ENCODE measurements at places on chromosomes 12 and 14.
A peak's percentile ranks its signal among the peaks of the same experiment; 100 is the strongest.

GRCh38 chr12:130375296-130376287 is 37.9 kb downstream of the PIWIL1 start:
- no peak for DNase-seq

- no peak for DNase-seq
Measured at GRCh38 chr14:31582836-31583452, 21.7 kb downstream of the NUBPL start.

DNA sequence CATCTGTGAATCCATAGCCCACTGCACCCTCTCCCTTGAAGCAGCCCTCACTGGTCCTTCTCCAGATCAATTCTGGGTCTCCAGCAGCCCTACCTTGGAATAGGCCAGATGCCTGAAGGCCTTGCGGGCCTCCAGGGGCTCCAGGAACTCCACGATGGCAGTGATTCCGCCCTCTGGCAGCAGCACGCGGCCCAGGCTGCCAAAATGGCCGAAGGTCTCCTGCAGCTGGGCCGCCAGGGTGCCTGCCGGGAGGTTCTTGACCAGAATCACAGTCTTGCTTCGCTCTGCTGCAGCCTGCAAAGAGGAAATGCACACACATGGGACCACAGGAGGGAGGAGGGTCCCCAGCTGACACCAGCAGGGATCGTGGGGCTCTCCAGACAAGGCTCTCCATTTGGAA is 26.3 kb downstream of the RBM19 start:
- DNase-seq = no peak

GRCh38 chr14:75720842-75721498 is 59.9 kb downstream of the TTLL5 start:
- no peak for DNase-seq

DNA sequence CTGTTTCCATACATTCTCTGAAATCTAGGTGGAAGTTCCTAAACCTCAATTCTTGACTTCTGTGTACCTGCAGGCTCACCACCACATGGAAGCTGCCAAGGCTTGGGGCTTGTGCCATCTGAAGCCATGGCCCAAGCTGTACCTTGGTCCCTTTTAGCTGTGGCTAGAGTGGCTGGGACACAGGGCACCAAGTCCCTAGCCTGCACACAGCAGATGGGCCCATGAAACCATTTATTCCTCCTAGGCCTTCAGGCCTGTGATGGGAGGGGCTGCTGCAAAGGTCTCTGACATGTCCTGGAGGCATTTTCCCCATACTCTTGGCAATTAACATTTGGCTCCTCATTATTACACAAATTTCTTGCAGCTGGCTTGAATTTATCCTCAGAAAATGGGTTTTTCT is 40.0 kb upstream of the COCH start:
- DNase-seq = no peak

DNA sequence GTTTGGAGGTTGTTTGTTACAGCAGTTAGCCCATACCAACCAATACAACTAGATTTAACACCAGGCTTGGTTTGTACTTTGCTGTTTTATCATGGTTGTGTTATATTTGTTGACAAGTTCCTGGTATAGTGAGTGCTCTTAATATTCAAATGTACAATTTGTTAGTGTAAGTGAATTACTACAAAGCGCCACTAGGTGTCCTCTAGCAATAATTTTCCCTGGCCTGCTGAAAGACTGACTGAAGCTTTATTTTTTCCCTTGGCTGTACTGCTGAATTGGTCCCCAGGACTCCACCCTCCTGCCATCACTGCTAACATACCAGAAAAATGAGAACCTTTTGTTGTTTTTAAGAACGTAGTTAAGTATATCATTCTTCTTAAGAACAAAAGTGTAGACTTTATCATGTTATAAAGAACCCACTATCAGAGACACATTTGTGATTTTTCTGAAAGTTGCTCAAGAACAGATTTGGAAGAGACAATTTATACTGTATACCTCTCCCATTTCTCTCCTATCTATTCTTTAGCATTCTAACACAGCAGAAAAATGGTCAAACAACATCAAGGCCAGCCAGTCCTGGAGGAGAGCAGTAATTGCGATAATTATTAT is 75.3 kb upstream of the FAR2 start:
- DNase-seq = no peak

DNA sequence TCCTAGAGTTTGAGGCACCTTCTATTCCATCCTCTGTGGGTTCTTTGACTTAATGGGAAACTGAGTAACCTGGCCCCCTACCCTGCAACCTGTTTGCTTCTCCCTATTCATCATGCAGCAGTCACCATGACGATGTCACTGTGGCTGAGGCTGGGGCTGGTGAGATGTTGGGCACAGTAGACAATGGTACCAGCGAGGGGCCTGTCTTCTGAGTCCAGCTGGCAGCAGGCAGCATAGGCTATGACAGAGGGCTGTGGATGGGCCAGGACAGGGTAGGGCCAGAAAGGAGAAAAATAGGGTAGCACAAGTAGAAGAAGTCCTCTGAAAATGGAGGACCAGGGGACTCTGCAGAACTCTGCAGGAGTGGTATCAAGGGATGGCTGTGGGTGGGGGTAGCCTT is 2.0 kb downstream of the CIROP start:
- DNase-seq = no peak

DNA sequence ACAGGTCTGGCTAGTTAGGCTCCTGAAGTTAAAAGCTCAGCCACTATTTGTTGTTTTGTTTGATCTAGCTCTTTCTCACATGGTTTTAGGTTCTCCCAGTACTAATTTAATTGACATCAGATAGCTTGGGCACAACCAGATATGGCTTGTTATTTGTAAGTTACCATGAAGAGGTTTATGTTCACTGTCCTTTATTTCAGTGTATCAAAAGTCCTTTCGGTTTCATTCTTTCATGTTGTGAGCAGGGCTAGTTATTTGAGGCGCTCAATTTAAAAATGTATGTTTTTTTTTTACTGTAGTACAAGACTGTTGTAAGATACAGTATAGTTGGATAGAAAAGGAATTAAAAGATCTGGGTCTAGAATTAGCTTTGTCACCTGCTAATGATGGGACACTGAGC is 7.0 kb downstream of the GPX2 start:
- DNase-seq = no peak

GRCh38 chr12:497501-498160 is 37.9 kb downstream of the B4GALNT3 start:
- DNase-seq = no peak

DNA sequence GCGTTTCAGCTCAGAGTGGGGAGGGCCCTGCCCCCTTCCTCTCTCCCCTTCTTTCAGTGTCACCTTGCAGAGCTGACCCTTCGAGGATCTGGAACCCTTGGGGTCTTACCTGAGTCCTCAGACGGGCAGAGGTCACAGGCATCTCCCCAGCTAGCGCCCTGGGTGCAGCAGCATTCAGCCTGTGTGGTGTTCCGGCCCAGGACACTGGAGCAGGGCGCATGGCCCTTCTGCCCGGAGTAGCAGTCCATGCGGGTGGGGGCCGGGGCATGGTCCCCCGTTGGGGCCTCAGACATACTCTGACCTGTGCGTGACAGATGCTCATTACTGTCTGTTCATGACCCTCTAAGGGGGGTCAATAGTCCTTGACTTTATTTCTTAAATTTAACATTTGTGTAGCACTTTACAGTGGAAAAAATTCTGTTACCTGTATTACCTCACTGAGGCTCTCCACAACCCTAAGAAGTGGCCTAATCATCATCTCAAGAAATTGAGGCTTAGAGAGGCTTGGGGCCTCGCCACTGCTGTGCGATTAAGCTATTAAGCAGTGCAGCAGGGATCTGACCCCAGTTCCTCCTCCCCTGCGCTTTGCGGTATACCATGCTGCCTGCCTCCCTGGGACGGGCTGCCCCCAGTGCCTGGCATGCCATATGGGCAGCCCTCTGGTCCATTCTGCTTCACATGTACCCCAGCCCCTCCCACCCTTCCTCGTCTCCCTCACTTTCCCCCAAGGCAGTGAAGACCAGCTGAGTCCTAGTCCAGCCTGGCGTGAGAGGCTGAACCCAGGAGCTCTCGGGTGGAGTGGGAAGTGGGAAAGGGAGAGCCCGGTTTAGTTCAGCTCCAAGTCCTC is 11.5 kb downstream of the ISCA2 start:
- no peak for DNase-seq

GRCh38 chr14:54094765-54095164 is 138.1 kb upstream of the BMP4 start:
- DNase-seq = no peak

DNA sequence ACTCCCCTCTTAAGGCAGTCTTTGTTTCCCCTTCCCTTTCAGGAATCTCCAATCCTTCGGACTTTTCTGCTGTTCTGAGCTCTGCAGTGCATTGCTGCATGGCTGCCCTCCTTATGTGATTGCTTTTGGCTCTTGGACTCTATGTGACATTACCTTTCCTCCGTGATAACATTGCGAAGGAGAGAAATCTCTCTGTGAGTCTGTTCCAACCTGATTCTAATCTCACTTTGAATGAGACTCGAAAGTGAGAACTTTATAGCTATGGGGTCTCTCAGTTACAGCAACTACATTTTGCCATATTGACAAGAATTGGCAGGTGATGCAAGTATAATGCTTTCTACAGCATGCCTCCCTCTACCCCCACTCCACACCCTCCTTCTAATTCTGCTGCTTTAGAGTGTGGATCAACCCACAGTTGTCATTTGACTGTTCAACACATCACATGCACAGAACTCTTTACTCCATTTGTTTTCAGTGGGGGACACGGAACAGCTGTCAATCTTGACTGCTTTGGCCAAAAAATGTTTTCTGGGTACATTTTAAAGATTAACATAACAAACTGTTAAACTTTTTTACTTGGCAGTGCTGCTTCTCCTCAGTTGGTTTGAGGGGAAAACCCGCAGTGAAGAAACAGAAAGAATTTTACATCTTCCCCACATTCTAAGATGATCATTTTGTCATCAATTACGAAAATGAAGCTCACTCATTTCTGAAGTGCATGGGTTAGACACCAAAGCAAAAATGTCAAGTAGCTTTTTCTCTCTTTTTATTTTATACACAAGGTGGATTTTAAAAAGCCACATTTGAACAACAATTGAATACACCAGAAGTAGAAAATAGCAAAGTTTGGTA is 125.5 kb upstream of the RMST start:
- DNase-seq = no peak

GRCh38 chr14:32472076-32472475 is 143.0 kb downstream of the AKAP6 start:
- no peak for DNase-seq

GRCh38 chr12:113575386-113575785 is 103.7 kb upstream of the LHX5 start:
- no peak for DNase-seq

- no peak for DNase-seq
Measured at GRCh38 chr12:13816394-13816793, 165.0 kb downstream of the GRIN2B start.

DNA sequence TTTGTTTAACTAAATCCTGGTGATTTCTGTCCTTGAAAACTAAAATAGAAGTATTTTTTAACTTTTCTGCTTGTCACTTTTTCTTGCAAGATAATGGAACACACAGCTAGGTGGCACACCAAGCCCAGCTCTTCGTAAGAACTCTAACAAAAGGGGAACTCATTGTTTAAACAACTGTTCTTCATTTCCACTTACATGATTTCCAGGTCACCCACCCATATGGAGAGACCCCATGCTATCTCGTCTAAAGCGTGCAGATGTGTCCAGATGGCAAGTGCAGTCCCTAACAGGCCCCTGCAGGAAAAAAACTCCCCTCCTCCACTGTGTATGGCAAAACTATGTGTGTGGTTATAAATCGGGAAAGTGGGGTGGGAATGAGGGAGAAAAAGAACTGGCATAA is 43.3 kb upstream of the NT5DC3 start:
- no peak for DNase-seq

DNA sequence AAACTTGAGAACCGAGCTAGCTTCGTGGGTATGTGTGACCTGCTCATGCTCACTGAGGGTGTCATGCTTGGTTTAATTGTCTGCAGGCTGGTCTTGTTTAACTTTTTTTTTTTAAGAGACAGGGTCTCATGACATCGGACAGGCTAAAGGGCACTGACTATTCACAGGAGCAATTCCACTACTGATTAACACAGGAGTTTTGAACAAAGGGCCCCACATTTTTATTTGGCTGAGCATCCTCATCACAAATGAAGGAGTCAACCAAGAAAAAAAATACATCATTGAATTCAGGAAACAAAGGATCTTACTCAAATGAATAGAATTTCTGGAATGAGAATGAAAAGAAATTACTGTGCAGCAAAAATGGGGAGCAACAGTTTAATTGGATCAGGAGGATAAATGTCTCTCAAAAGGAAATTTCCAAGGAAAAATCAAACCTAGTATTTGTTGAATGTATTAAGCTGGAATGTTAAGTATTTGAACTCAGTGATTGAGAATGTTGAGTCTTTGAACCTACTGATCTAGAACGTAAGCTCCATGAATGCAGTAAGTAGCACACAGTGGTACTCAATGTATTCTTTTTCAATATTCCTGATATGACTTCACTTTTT is 20.8 kb upstream of the PYROXD1 start:
- DNase-seq = no peak

GRCh38 chr12:93727195-93727811 is 50.1 kb downstream of the CRADD start:
- DNase-seq = no peak

GRCh38 chr14:22370084-22370847 is 218.8 kb downstream of the DAD1 start:
- DNase-seq = no peak

DNA sequence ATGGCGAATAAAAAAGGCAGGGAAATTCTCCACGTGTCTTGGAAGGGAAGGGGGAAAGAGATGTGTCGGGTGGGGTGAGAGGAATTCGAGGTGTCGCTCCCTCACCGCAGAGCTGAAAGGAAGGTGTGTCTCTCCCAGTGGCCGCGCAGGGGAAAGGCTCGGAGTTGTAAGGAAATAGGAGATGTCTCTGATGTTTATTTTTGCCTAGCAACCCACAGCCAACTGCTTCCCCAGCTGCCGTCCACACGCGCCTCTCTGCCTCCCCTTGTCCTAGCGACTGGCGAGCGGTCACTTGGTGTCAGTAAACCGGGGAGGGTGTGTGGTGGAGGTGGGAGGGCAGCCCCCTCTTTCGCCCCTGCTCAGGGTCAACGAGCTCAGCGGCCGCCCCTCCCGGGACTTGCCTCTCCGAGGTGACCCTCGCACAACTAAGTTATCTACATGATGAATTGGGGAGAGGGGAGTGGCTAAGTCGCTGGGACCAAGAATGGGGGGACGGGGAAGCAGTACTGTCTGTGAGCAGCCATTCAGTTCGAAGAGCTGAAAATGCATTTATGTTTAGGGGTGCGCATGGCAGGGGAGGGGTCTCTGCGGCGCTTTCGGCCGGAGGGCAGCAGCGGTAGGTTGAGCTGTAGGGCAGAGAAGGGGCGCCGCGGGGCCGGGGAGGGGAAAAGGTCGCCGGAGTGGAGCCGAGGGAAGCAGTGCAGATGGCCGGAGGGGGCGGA is 585 bp upstream of the DYRK2 start:
- DNase-seq = peak; percentile 81

- no peak for DNase-seq
Measured at GRCh38 chr14:39109893-39110715, 4.0 kb upstream of the GEMIN2 start.

All from 8988T (cell line).